ENCODE measurements at places on chromosomes 4 and X.
A peak's percentile ranks its signal among the peaks of the same experiment; 100 is the strongest.

DNA sequence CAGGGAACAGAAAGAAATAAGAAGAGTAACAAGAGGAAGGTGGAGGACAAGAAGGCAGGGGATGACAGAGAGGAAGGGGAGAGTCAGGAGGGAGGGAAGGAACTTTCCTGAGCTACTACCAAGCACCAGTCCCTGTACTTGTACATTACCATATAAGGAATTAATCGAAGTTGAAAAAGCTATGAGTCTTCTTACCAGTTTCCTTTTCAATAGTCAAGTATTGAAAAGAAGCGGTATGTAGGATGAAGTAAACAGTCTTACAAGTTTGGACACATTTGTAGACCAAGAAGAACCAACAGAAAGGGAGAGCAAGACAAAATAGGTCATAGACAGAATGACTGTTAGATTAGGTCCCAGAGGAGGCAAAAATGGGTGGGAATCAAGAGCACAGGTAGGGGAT is 629.7 kb upstream of the DIPK2B start:
- DNase-seq: no peak

DNA sequence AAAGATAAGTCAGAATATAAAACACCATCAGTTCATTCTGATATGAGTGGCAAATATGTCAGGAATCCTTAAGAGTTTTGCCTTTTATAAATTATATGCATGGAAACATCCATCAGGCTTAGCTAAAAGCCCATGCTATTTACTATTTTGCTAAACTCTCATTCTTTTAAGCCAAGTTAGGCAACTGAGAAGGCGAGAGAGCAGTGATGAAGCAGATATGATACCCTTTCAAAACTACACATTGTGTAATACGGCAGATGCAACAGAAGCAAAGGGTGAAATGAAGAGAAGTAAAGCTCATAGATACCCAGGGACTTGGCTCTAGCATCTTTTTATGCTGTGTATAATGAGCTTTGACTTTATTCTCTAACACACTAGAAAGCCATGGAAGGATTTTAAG is 95.8 kb downstream of the SLIT2 start:
- no peak for DNase-seq

DNA sequence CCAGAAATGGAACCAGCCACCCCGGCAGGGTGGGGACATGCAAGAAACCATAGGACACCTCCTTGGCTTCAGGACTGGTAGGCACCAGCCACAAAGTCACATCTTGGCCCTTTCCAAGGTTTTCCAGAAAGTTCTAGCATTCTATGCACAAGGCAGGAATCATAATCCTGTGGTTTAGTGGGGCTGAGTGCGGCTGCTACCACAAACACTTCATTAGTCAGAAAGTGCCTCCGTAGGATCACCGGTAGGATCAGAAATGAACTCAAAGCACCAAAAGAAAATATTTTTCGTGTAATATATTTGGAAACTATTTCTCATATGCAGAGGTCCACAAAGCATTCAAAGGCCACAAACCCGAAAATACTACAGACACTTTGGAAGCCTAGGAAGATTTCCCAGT is 191.7 kb downstream of the PTTG2 start:
- no peak for DNase-seq

GRCh38 chr4:14856934-14857235 is 145.4 kb upstream of the CPEB2 start:
- DNase-seq: no peak

DNA sequence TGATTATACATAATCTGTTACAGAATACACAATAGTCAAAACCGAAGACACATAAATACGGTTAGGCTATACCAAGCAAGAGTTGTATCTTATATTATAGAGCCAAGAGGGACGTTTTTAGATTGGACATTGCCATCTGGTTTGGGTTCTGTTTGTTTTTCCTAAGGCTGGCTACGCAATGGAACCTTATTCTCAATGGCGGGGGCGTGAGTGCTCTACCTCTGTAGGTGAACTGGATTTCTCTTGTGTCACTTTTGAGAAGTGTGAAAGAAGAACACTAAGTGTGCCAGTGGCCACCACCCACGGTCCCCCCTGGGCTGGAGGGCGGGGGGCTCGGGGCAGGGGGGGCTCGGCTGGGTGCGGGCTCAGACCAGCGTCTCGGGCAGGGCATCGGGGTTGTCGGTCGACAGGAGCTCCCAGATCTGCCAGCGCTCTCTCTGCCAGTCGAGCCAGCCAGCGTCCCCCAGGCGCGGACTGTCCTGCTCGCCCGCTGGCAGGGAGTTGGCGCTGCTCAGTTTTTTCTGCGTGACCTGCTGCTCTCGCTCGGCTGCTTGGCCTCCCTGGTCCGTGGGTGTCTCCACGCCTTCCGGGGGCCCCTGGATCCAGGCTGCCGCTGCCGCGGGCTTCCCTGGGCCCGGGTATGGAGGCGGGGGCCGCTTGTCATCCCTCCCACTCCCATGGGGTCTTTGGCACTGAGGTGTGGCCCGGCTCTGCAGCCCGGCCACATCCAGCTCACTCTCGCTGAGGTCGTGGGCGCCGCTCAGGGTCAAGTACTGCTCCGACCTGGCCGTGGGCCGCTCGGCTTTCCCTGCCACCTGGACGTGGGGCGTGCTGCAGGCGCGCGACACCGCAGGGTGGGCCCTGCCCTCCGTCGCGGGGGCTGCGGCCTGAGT is 27.6 kb downstream of the HCCS start:
- no peak for DNase-seq

DNA sequence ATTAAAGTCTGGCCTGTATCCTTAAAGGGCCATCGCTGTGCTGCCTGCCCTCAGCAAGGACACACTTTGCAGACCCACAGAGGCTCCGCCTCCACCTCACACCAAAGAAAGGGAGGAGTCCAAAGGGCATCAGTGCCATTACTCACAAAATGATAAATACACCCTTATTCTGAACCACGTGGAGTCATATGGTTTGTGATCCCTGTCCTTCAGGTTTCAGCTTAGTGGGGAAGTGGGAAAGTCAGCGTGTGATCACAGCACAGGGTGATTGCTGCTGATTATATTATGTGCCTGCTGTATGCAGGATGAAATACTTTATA is 35.9 kb upstream of the MSANTD1 start:
- no peak for DNase-seq

GRCh38 chr4:183345261-183345660 is 23.0 kb upstream of the CLDN24 start:
- no peak for DNase-seq

DNA sequence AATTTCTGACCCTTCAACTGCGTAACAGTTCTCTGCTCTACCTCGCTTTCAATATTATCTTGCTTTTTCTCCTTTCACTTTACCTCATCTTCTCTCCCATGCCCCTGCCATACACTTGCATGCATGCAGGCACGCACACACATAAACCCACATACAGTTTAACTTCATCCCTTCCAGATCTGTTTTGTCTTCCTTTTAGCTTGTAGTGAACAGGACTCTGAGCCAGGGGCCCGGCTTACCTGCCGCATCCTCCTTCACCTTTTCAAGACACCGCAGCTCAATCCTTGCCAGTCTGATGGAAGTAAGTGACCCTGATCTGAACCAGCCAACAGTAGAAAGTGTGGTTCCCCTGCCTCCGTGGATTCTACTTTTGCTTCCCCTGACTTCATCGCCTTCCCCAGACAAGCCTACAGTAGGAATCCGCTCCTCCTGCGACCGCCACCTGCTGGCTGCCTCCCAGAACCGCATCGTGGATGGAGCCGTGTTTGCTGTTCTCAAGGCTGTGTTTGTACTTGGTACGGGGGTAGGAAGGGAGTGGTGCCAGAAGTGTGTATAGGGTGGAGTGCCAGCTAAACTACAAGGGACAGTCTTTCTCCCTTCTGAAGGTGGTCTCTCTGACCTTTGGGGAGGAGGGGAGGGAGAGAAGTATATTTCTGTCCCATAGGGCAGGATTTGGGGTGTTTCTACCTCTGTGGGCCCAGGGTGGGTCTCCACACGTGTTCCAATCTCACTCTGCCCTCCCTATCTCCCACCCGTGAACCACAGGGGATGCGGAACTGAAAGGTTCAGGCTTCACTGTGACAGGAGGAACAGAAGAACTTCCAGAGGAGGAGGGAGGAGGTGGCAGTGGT is 10.7 kb downstream of the MED12 start:
- DNase-seq: peak; percentile 69

DNA sequence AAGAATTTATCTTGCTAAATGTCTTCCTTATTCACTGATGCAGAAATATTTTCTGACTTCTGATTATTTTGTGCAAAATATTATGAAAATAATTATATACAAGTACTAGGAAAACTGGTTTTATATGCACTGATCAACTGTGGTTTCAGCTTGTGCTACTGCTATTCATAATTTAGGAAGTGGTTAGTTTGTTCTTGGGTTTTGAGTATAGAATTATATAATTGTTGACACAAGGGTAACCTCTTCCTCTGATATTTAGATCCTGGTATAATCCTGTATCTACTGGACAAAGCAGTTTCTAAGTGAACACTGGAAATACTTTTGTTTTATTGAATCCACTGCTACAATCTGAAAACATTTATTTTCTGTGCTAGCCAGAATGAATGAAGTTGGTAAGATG is 182.8 kb downstream of the PDGFC start:
- DNase-seq: no peak

DNA sequence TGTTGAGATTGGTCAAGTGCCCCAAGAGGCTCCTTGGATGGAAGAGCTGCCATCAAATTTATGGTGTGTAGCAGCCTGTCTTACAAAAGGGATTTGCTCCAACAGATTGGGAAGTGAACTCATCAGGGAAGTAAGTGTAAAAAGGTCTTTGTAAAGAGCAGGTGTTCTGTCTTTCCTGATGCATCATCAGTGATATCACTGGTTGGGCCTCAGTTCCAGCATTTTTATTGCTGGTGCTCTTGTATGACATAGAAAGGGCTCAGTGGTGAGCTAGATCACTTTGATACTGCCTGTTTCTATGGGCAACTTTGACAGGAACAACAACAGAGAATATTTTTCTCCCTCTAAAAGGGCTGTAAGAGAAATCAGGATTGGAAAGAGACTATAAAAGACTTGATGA is 8.7 kb upstream of the GABRE start:
- no peak for DNase-seq

- DNase-seq: no peak
These were observed 326.1 kb upstream of the EMCN start for GRCh38 chr4:100843910-100844309.

DNA sequence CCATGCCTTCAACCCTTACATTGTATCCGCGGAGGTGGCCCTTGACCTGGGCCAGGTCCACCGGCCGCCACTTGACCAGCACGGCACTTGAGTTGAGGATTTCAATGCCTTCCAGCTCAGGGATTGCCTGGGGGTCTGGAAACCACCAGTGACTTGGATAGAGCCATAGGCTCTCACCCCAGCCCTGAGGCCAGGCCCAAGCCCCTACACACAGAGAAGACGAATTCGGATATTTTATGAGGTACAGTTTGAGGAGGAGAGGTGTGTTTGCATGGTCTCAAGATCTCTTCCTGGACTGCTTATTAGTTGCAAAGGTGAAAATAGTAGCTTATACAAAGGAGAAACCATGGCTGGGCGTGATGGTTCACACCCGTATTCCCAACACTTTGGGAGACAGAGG is 20.3 kb downstream of the L1CAM start:
- DNase-seq: no peak

- DNase-seq: no peak
These were observed 66.4 kb upstream of the BRS3 start for GRCh38 chrX:136421338-136421737.

DNA sequence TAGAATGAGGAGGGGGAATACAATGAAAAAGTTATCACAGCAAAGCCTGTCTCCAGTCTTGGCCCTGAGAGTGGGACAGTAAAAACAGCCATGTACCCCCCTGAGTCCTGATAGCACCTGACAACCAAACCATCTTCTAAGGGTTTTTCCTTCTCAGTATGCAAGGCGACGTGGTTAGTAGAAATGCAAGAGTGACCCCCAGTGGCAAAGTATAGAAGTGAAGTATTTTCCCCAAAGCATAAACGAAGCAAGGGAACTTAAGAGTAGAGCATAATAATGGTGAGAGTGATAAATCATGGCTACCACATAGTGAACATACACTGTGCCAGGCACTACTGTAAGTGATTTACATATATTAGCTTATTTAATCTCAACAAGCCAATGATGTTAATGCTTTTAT is 52.8 kb downstream of the FAM47C start:
- no peak for DNase-seq

- no peak for DNase-seq
These were observed 76.7 kb downstream of the SLC4A4 start for GRCh38 chr4:71415491-71415890.

DNA sequence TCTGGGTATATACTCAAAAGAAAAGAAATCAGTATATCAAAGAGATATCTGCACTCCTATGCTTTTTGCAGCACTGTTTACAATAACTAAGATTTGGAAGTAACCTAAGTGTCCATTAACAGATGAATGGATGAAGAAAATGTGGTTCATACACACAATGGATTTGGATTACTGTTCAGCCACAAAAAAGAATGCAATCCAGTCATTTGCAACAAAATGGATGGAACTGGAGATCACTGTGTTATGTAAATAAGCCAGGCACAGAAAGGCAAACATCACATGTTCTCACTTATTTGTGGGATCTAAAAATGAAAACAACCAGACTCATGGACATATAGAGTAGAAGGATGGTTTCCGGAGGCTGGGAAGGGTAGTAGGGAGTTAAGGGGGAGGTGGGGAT is 17.6 kb upstream of the NXT2 start:
- DNase-seq: no peak

DNA sequence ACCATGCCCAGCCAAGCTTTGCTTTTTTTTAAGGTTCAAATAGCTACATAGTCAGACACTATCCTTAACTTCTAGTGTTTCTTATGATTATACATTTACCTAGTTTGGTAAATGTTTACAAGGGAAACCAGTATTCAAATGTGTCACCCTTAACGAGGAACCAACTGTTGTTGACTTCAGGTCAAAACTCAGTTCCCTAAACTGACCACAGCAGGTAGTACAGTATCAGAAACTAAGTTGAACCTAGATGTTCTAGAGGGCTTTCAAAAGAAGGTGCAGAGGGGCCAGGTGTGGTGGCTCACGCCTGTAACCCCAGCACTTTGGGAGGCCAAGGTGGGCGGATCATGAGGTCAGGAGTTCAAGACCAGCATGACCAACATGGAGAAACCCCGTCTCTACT is 11.3 kb downstream of the GPC4 start:
- DNase-seq: no peak

DNA sequence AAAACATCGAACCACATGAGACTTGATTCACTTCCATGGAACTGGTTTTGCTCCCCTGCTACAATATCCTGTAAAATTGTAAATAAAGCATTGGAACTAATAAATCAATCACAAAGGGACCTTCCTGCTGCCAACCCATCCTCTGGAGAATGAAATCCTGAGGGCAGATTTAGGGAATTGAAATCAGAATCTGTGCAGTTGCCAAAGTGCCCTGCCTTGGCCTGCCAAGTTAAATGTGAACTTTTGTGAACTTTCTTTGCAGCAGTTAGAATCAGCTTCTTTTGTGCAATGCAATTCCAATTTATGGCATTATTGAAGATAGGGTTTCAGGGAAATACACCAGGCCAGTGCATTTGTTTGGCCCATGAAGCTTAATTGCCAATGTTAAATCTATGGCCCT is 263.1 kb downstream of the PTTG2 start:
- no peak for DNase-seq

DNA sequence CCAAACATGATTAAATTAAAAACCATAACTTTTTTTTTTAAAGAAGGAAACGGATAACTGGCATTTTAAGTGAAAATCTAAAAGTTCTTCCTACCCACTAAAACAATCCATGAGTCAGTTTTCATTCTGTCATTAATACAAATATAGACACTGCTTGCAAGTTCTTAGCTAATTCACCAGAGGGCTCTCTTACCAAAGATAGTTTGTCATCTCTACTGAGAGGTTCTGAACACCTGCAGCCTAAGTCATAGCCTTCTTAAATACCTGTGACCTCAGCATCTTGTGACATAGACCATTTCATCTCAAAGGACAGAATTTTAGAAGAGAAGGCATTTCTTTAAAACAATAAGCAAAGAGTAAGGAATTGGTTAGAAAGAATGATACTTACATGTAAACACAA is 65.3 kb upstream of the FAM120C start:
- DNase-seq: no peak
